Transverse colon (tissue), 4 donors: ENCODE measurements at places on chromosomes 6 and 20. TPM values are rescaled to one million over a fixed set of nuclear protein-coding genes. Genes with fewer than 3 reads are reported as not detected.

The ADGRF4 gene
- not detected for total RNA-seq

The LTB gene
- total RNA-seq: not detected

The BPIFB4 gene
- total RNA-seq: not detected

The LINC00237 gene
- total RNA-seq: not detected

The DEF6 gene
- total RNA-seq: 9.4 TPM
